Right renal cortex interstitium (tissue), 3 donors: ENCODE measurements at places on chromosomes 13 and 19. TPM values are rescaled to one million over a fixed set of nuclear protein-coding genes. Genes with fewer than 3 reads are reported as not detected.
A peak's percentile ranks its signal among the peaks of the same experiment; 100 is the strongest.

GRCh38 chr13:80823472-80823871 is 482.5 kb upstream of the SPRY2 start:
- no peak for DNase-seq

- no peak for DNase-seq
Observed at GRCh38 chr19:3656747-3657394, 30.3 kb upstream of the CACTIN start.

Gene HIPK4
- 0.16 TPM for polyA plus RNA-seq

DNA sequence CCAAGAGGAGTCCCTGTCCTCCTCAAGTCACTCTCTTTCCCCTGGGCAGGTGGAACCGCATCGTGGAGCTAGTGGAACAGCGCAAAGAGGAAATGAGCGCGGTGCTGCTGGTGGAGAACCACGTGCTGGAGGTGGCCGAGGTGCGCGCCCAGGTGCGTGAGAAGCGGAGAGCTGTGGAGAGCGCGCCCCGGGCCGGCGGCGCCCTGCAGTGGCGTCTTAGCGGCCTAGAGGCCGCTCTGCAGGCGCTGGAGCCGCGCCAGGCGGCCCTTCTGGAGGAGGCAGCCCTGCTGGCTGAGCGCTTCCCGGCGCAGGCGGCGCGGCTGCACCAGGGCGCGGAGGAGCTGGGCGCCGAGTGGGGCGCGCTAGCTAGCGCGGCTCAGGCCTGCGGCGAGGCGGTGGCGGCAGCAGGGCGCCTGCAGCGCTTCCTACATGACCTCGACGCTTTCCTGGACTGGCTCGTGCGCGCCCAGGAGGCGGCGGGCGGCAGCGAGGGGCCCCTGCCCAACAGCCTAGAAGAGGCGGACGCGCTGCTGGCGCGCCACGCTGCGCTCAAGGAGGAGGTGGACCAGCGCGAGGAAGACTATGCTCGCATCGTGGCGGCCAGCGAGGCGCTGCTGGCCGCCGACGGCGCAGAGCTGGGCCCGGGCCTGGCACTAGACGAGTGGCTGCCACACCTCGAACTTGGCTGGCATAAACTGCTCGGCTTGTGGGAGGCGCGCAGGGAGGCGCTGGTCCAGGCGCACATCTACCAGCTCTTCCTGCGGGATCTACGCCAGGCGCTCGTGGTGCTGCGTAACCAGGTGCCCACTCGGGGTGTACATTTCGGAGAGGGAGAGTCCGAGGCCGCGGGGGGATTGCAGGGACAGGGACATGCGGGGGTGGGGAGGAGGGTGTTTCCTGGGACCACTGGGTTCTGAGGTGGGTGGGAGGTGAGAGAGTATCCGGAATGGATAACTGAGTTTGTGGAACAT is 52.8 kb downstream of the SPTBN4 start:
- no peak for DNase-seq

GRCh38 chr13:34156841-34157365 is 339.0 kb downstream of the RFC3 start:
- no peak for DNase-seq

- DNase-seq = no peak
Observed at GRCh38 chr13:44313674-44314073, 60.0 kb upstream of the SERP2 start.

DNA sequence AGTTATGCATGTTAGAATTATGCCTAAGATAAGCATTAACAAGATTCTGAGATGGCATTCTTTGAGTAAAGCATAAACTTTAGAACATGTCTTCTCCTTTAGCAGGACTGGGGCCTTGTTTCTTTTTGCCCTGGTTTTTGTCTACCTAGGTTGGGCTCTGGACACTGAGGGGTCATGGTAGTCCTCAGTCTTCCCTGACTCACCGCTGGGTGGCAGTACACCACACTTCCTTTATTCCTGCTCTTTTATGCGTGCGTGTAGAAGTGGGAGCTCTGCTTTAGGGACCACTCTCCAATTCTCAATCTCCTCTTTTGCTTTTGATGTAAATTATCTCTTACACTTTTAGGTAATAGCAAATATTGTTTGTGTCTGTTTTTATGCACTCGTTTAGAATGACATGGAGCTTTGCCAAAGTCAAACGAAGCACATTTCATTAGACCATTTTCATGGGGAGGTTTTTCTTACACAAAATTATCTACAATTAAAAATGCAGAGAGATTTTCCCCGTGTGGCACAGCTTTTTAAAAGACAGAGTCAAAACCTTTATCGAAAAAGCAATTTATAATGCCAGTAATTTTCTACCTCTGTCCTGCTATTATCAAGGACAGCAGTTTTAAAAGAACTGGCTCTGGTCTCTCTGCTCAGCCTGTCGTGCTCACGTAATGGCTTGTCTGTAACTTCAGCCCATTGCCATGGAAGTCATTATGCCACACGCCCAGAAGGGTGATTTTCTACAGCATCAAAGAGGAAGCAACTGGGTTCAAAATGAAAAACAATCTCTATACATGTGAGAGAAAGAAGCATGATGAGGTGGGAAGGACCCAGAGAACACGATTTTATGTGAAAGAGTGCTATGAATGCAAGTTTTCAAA is 413.9 kb downstream of the COG6 start:
- DNase-seq = peak; percentile 53

GRCh38 chr13:39586151-39586550 is 16.8 kb downstream of the LHFPL6 start:
- DNase-seq = no peak

DNA sequence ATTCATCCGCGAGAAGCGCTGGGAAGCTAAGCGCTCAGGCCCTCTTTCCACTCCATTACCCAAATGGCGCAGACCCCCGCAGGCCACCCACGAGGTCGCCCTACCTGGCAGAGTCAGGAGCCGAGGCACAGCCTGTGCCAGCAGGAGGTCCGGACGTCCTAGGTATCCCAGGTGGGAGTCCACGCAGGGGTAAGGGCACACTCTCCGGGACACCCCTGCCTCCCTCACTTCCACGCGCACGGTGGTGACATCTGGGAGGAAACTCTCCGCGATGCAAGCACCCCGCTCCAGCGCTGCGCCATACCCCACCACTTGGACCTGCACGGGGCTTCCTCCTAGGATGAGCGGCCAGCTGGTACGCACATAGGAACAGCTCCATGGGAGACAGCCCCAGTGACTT is 95.1 kb upstream of the ARHGEF7 start:
- no peak for DNase-seq

DNA sequence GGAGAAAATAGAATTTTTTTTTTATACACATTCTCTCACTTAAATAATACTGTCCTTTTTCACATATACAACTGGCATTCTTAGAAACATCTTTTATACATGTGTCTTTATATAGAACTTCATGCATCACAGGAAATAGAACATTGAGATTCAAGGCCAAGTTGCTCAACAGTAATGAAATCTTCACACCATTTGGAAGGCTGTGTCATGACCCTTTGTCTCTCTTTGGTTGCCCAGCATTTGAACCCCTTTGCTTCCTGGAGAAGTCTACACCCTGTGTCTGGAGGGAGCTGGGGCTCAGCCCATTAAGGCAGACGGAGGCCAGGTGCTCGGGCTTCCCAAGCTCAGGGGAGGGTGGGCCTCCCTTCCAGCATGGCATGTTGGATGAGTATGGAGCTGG is 41.1 kb downstream of the B3GLCT start:
- no peak for DNase-seq

DNA sequence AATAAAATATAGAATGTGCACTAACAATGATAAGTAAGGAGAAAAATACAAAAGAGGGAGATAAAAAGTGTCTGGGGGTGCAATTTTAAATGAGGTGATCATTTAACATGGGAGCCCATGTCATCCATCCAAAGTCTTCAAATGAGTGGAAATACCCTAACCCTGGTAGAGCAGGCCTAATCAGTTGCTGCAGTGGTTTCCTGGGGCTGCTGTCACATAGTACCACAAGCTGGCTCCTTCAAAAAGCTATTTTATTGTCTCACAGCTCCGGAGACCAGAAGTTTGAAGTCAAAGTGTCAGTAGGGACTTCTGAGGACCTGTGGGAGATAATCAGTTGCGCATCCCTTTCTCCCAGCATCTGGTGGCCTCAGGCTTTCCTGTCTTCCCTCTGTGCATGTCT is 717.9 kb downstream of the DIAPH3 start:
- DNase-seq = no peak

DNA sequence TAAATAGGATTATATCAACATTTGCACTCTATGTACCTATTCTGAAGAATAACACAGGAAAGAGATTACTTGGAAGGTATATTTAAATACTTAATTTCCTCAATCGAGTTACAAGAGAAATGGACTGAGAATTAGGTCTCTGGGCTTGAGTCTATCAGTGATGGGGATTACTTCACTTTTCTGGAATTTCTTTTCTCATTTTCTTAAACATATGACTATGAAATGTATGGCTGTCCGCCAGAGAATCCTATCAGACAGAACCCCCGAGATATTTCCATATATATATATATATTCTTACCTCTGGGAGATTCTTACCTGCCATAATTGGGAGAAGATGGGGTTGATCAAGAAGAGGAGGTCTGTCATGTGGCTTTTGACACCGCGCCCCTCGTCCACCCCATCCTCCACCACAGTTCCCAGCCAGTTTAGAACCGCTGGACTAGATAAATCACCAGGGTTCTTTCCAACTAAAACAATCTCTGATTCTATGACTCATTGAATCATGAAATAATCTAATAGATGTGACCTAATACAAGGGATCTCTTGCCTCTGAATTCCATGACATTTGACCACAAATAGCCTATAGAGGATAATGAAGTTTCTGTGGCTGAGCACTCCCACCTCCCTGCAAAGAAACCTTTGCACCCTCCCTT is 231.3 kb downstream of the TBC1D4 start:
- DNase-seq = no peak

- no peak for DNase-seq
Observed at GRCh38 chr13:42612021-42612765, 38.2 kb downstream of the TNFSF11 start.

- no peak for DNase-seq
Observed at GRCh38 chr13:46516599-46517338, 36.2 kb upstream of the LRCH1 start.

GRCh38 chr13:98484289-98485219 is 92.4 kb downstream of the STK24 start:
- DNase-seq = peak; percentile 84

DNA sequence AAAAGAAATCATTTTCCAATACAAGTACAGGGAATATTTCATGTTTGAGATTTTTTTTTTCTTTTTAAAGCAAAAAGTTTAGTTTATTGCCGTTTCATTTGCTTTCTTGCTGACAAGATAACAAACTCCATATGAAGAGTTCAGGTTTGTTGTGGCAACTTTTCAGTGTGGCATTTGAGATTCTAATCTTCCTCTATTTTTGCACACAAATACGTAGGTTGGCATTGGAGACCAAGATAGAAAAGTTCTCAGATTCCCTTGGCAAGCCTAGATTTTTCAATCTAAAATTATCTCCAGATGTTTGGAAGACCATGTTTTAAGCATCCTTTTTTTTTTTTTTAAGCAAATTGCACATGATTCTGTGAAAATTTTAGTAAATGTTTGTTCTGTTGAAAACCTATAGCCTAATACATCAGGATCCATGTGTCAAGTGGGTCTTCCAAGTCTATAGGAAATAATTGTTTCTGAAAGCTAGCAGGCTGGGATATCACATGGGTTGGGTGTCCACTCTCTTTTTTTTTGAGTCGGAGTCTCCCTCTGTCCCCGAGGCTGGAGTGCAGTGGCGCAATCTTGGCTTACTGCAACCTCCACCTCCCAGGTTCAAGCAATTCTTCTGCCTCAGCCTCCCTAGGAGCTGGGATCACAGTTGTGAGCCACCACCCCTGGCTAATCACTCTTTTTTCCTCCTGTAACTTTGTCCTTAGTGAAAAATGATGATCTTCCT is 2.6 kb downstream of the GARRE1 start:
- no peak for DNase-seq

GRCh38 chr19:31908496-31909225 is 436.7 kb upstream of the ZNF507 start:
- DNase-seq = no peak

DNA sequence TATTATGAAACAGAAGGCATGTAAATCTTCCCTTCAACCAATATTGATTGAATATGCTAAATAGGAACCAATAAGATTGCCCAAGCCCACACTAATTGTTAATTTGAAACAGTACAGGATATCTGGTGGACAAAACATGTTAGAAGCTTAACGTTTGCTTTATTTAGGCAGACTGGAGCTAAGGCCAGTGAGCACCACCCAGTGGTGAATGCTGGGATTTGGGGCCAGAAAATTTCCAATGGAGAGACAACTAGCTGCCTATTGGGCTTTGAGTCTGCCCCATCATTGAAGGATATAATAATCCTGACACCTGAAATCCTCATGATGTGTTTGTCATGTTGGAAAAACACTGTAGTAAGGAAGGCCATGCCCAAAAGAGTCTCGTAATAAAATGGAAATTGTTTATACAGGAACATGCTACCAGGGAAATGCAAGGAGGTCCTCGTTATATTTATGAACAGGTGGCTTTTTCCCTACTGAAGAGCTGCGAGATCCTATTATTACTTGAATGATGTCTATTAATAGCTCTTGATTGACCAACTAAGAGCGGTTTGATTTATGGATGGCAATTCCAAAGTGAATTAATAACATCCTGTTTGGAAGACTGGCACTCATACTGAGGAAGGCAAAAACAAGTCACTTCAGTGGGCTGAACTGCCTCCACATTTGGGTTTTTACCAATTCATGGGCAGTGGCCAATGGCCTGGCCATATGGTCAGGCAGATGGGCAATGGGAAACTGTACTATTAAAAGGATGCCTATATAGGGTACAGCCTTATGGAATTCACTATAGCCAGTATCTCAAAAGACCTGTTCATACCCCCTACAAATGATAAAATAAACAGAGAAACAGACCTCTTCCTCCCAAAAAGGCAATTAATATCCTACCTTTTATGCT is 8.7 kb downstream of the SIGLECL1 start:
- peak; percentile 23 for DNase-seq

Gene CDX2
- polyA plus RNA-seq = not detected

DNA sequence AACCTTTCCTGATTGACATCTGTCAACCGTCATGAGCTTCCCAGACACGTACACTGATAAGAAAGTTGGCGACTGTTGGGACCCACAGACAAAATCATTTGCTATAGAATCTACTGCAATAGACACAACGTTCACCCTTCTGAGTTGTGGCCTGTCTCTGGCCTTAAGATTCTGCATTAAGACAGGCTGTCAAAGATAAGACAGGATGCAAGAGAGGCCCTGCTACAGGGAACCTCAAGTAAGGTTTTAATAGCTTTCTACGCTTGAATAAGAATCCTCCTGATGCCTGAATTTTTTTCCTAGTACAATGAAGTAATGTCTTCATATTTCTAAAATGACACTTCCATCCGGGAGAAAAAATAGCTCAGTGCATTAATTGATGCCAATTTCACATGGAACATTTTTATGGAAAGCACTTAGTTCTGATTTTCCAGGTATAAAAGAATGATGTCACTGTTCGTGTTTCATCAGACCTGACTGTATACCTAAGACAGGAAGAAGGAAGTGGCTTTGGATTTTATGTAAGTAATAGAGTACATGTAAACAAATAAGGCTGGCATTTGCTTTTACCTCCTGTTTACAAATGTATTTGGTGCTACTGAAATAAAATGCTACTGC is 275.2 kb upstream of the GPC6 start:
- DNase-seq = no peak
